Pancreas (tissue), 10 donors: ENCODE measurements at places on chromosomes 2 and 18. TPM values are rescaled to one million over a fixed set of nuclear protein-coding genes. Genes with fewer than 3 reads are reported as not detected.

The CEP68 gene
- 4.8 TPM for polyA plus RNA-seq

GRCh38 chr2:168673265-168674189, 128.9 kb upstream of the NOSTRIN start:
- H3K4me3 ChIP-seq, result no peak overlapping the region
- H3K27me3 ChIP-seq, result no peaks in the 10 kb centered on the region
- no peaks in the 10 kb centered on the region for H3K4me1 ChIP-seq
- no peak for DNase-seq

GRCh38 chr2:174835797-174836255, 71.6 kb upstream of the CHRNA1 start:
- no peak for DNase-seq
- H3K4me3 ChIP-seq, result no peak overlapping the region
- no peaks in the 10 kb centered on the region for H3K4me1 ChIP-seq
- H3K27ac ChIP-seq, result no peak overlapping the region
- no peaks in the 10 kb centered on the region for H3K27me3 ChIP-seq
- H3K36me3 ChIP-seq, result no peaks in the 10 kb centered on the region

DNA sequence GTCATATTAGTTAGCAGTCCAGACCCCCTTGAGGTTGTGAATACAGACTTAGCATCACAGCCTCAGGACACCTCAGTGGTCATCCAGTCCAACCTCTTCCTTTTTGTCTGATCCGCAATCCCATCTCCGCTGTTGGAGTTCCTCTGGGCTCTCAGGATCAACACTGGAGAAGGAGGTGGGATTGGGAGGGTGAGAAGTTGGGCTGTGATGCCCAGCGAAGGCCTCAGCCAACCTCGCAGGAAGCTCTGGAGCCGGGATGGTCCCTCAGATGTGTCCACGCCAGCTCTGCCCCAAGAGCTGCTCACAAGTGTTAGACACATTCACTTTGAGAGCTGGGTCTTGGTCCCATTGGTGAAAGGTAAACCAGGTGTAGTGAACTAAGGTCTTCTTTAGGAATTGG, 74.9 kb upstream of the AFF3 start:
- no peaks in the 10 kb centered on the region for H3K36me3 ChIP-seq
- no peaks in the 10 kb centered on the region for H3K27me3 ChIP-seq
- no peak overlapping the region for H3K27ac ChIP-seq
- no peak overlapping the region for H3K4me3 ChIP-seq
- no peaks in the 10 kb centered on the region for H3K4me1 ChIP-seq
- no peak for DNase-seq

The STRADB gene
- 12.2 TPM for polyA plus RNA-seq

DNA sequence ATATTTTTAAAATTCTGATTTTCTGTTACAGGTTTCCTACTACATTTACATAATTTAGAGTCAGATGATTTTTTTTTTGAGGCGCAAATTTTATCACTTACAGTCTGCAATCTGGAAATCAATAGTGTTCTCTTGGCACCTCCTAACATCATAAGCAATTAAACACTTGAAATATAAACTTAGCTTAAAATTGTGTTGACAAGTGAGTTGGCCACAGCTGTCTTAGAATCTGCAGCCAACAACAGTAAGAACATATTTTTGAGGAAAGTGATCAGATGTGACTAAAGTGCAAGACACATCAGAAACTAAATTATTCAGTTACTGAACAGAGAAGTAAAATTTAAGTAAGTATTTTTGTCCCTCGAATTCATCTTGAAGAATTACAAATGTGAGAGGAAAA, 726.7 kb upstream of the LRATD1 start:
- no peaks in the 10 kb centered on the region for H3K4me1 ChIP-seq
- H3K27me3 ChIP-seq, result no peaks in the 10 kb centered on the region
- no peaks in the 10 kb centered on the region for H3K36me3 ChIP-seq

The TMEFF2 gene
- not detected for polyA plus RNA-seq

The RPL31 gene
- polyA plus RNA-seq, result 2,539 TPM

The MC4R gene
- 0.05 TPM for polyA plus RNA-seq

DNA sequence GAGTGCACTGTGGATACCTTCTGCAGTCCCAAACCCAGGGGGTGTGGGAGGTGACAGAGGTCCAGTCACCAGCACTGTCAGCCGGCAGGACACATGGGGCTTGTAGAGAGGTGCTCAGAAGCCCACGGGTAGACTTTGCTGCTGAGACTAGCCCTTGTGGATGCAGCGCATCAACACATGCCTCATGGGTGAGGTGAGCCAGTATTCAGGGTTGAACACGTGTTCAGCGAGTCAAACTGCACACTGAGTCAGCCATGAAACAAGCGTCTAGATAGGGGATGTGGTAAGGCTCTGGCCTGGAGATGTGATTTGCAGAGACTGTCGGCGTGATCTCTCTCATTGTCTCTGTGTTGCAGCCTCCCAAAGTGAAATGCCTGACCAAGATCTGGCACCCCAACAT, 35.8 kb upstream of the SCLY start:
- no peak for DNase-seq
- H3K4me3 ChIP-seq, result no peak overlapping the region
- no peak overlapping the region for H3K27ac ChIP-seq

GRCh38 chr2:10336283-10336682, 33.6 kb downstream of the HPCAL1 start:
- H3K36me3 ChIP-seq, result no peaks in the 10 kb centered on the region
- no peak overlapping the region for H3K27ac ChIP-seq
- no peak overlapping the region for H3K4me3 ChIP-seq
- no peak for DNase-seq
- H3K27me3 ChIP-seq, result no peaks in the 10 kb centered on the region
- H3K4me1 ChIP-seq, result peaks cover 8% of the 10 kb centered on the region

DNA sequence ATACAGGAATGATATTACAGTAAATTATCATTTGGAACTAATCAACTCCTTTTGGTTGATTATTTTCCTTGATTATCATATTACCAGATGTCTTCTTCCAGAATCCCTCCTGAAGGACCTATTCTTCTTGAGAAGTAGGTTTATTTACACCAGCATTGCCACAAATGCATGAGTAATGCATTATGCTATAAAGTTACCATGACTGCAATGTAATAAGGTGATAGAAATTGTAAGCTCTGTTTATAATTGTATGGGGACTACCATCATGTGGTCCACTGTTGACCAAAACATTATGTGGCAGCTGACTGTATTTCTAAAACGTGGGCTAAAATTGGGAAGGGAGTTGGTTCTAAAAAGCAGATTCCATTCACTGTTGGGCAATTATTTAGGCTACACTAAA, 602.2 kb downstream of the NYAP2 start:
- no peaks in the 10 kb centered on the region for H3K36me3 ChIP-seq
- no peaks in the 10 kb centered on the region for H3K4me1 ChIP-seq
- DNase-seq, result no peak
- no peaks in the 10 kb centered on the region for H3K27me3 ChIP-seq
- no peak overlapping the region for H3K4me3 ChIP-seq
- H3K27ac ChIP-seq, result no peak overlapping the region

GRCh38 chr2:188199716-188200128, 92.0 kb upstream of the GULP1 start:
- no peak for DNase-seq
- no peaks in the 10 kb centered on the region for H3K27me3 ChIP-seq
- no peak overlapping the region for H3K4me3 ChIP-seq
- H3K36me3 ChIP-seq, result no peaks in the 10 kb centered on the region

GRCh38 chr2:130877258-130877657, 40.5 kb downstream of the ARHGEF4 start:
- no peaks in the 10 kb centered on the region for H3K36me3 ChIP-seq
- no peak overlapping the region for H3K27ac ChIP-seq
- no peaks in the 10 kb centered on the region for H3K4me1 ChIP-seq
- DNase-seq, result no peak

GRCh38 chr2:159939946-159940345, 122.5 kb downstream of the PLA2R1 start:
- H3K4me1 ChIP-seq, result no peaks in the 10 kb centered on the region
- no peak overlapping the region for H3K27ac ChIP-seq

The KIAA2012 gene
- 0.09 TPM for polyA plus RNA-seq

The SERPINB3 gene
- polyA plus RNA-seq, result 0.07 TPM

DNA sequence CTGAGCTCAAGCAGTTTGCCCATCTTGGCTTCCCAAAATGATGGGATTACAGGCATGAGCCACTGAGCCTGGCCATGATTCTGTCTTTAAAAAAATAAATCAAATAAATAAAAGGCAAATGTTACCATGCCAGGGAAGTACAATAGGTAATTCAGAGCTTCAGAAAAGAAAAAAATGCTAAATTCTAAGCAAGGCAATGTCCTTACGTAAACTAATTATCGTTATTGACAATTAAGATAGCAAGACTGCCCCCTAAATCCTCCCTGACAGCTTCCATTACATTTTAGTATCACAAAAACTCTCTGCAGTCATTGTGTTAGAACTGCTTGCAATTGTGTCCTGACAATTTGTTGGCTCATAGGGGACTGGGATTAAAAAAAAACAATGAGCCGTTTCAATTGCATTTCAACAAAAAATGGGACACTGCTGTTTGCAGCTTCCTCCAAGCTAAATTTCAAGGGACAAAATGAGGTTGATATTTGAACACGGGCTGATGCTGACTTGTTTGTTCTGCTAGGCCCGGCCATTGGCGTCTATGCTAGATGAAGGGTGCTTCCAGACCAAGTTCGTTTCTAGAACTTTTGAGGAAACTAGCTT, 88.9 kb downstream of the MOGAT1 start:
- H3K4me1 ChIP-seq, result no peaks in the 10 kb centered on the region
- H3K36me3 ChIP-seq, result no peaks in the 10 kb centered on the region
- no peak for DNase-seq
- no peak overlapping the region for H3K4me3 ChIP-seq
- no peak overlapping the region for H3K27ac ChIP-seq

DNA sequence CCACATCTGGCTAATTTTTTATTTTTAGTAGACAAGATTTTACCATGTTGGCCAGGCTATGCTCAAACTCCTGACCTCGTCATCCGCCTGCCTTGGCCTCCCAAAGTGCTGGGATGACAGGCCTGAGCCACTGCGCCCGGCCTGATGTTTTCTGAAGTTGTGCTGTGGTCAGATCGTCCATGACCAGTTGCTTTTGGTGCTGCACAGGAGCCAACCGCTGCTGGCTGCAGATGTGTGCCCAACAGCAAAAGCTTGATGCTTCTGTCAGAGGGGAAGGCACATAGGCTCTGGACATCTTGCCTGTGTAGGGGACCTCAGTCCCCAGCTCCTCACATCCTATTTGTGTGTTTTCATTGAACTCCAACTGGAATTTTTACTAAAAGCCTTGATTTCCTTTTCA, 218.3 kb downstream of the AGAP1 start:
- no peaks in the 10 kb centered on the region for H3K27me3 ChIP-seq
- H3K27ac ChIP-seq, result no peak overlapping the region
- no peak for DNase-seq
- no peak overlapping the region for H3K4me3 ChIP-seq

The G6PC2 gene
- polyA plus RNA-seq, result 262 TPM
